Astrocyte (in vitro differentiated cells and primary cell): ENCODE measurements at places on chromosomes 6 and 20. TPM values are rescaled to one million over a fixed set of nuclear protein-coding genes. Genes with fewer than 3 reads are reported as not detected.
A peak's percentile ranks its signal among the peaks of the same experiment; 100 is the strongest.

- DNase-seq: peak; percentile 25
These were observed 40.4 kb upstream of the HMGA1 start for GRCh38 chr6:34196116-34196832.

GRCh38 chr6:166004876-166005275 lies 162.8 kb downstream of the TBXT start:
- no peak for DNase-seq

GRCh38 chr6:75210885-75211739 lies 5.3 kb upstream of the COL12A1 start:
- peak; percentile 37 for DNase-seq

GRCh38 chr6:73801652-73802268 lies 105.8 kb downstream of the CD109 start:
- no peak for DNase-seq

DNA sequence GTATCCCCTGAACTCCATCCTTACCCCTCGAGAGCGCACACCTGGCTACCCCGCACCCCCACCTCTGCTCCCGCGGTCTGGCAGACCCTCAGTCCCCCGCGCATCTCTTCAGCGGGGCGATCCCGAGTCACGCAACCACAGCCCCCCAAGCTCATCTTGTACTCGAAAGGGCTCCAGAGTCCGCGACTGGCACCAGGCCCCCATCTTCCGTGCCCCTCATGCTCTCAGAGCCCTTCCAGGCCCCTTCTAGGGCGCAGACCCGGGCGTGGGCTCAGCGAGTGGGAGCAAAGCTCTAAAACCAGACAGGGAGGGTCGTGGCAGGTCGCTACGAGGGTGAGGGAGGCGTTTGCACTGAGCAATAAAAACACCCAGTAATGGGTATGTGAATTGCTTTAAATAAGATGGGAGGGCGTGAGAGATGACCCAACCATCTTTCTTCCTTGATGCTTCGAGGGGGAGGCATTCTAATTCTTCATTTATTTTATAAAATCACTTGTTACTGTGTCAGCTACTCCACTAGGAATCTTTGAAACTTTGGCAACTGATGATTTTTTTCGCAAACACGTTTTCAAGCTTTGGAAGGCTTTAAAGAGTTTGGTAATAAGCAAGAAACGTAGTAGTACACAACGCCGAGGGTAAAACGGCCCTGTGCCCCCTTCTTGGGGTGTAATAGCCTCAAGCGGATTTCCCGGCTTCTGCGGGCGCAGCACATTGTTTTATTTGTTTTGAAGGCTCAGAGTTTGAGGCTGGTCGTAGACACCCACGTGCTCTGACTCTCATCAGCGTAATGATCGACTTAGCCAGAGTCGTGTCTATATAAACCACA lies 42.6 kb upstream of the SUPT3H start:
- DNase-seq: peak; percentile 88

Gene GMEB2
- 10.7 and 11.7 TPM in 2 replicates for total RNA-seq

Gene RAB44
- 0.14 and 0.16 TPM in 2 replicates for total RNA-seq

GRCh38 chr6:166418691-166419143 lies 36.0 kb upstream of the MPC1 start:
- no peak for DNase-seq

GRCh38 chr6:13372688-13373487 lies 44.6 kb upstream of the TBC1D7 start:
- no peak for DNase-seq

DNA sequence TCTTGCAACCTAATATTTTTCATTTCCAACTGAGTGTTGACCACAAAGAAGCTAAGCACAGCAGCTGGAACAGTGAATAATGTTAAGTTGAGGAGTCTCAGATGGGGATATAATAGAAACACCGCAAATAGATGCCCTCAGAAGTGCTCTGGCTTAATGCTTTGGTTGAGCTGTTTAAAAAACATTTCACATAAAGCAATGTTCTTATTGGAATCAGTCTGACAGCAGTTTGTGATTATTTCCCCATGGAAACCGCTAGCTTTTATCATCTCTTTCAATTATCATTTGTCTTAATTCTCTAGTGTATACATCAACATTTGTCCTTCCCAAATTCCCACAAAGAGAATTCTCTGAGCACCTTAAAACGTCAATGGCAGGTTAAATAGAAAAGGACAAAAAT lies 30.8 kb downstream of the METTL24 start:
- DNase-seq: no peak

GRCh38 chr20:57392512-57393271 lies 1.5 kb downstream of the RBM38 start:
- no peak for DNase-seq

Gene AGPAT4
- total RNA-seq: 27.2 and 27.9 TPM in 2 replicates

DNA sequence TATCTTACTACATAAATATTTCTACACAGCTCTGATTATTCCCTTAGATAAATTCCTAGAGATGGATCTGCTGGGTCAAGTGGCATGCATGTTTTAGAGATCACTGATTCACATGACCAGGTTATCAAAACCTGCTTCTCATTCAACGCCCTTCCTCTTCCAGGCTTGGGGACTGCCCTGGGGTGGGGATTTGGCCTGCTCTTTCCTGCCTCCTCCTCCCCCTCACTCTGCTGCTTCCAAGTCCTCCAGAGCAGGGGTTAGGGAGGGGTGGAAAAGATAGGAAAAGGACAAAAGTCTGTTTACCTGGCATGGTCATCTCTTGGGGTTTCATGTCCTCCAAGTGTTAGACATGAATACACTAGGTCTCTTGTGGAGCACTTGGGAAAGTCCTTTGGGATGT lies 105.6 kb upstream of the GPR6 start:
- no peak for DNase-seq

Gene C2
- 0.20 and 0.43 TPM in 2 replicates for total RNA-seq

Gene LAMA4
- total RNA-seq: 2.0 and 5.0 TPM in 2 replicates

Gene CNBD2
- total RNA-seq: 2.1 and 3.0 TPM in 2 replicates

- DNase-seq: no peak
These were observed 26.5 kb upstream of the TULP1 start for GRCh38 chr6:35539223-35539622.

DNA sequence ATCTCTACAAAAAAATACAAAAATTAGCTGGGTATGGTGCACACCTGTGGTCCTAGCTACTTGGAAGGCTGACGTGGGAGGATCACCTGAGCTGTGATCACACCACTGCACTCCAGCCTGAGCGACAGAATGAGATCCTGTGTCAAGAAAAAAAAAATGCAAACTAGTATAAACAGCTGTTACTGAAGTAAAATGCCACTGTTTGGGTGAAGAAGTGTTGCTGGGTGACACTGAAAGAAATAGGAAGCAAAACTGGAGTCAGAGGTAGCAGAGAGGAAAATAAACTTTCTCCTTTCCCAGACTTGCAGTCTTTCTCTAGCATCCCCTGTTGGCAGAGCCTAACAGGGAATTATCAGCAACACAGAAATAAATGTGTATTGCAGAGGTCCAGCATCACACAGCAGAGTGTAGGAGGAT lies 241.2 kb upstream of the PREP start:
- DNase-seq: no peak

DNA sequence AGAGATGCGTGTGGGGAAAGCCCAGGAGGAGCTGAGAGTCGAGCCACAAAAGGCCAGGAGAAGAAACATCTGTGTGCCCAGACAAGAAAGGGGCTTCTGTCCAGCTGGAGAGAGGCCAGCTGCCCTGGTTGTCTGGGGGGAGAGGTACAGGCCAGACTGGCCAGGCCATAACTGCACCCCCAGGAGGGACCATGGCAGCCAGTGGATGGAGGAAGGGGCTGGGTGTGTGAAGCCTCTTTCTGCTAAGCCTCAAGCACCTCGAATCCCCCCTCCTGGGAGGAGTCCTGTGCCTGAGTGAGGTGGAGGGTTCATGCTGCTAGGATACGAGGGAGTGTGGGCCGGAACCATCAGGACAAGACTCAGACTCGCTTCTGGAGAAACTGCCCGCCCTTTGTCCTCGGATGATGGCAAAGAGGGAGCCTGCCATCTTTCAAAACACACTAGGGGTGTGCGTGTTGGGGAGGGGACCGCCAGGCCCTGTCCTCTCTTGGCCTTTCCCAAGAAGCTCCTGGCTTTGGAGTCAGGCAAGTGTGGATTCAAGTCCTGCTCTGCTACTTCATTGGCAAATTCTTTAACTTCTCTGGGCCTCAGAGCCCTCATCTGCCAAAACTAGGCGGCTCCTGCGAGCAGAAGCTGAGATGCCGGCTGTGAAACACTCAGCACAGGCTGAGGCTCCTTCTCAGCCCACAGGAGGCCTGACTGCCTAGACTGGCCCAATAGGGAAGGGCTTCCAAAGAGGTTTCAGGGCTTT lies 90.3 kb downstream of the ASXL1 start:
- DNase-seq: no peak

GRCh38 chr6:150406948-150407347 lies 38.1 kb downstream of the IYD start:
- no peak for DNase-seq

DNA sequence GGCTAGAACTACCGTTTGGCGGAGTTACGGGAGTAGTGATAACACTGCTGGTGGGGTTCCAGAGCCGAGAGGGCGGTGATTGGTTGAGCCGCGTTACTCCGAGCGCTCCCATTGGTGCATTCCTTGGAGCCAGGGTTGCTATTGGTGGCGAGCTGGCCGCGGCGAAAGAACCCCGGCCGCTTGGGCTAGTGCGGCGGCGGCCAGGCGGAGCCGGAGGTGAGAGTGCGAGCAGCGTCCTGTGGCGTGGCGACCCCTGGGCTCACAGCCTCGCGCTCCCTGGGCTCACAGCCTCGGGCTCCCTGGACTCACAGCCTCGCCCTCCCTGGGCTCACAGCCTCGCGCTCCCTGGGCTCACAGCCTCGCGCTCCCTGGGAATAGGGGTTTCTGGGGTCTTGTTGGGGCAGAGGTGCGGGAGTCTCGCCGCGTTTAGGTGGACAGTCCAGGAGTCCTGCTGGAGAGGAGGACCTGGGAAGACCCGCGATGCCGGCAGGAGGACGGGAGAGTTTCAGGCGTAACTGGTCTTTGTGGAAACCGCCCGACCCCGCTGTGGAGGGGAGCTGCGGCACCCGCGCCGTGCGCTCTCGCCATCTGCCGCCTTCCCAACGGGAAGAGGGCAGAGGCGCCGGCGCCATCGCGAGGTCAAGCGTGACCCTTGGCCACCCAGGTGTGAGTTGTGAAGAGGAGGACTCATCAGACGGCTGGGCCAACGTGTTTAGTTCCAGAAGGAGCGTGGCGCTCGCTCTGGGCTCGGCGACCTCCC lies 12.2 kb downstream of the PRDM13 start:
- no peak for DNase-seq

Gene LPIN3
- 18.0 and 19.6 TPM in 2 replicates for total RNA-seq

Gene CRISP3
- total RNA-seq: not detected in 2 replicates

DNA sequence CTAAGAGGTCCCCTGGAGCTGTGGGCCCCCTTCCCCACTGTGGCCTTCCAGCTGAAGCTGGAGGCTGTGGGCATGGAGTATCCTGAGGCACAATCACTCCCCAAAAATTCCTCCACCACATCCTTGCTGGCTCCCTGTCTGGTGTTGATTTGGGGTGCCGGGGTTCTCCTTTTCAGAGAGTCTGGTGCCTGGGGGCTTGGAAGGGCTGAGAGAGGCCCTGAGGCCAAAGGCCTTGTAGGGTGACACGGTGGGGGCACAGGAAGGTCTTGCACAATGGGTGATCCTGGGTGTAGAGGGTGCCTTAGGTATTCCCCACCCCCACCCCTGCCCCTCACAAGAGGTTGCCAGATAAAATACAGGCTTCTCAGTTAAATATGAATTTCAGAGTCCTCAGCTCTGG lies 33.2 kb upstream of the VEGFA start:
- DNase-seq: no peak

- peak; percentile 95 for DNase-seq
These were observed 48.1 kb upstream of the GCLC start for GRCh38 chr6:53593001-53593488.
